Breast epithelium (tissue), 4 donors: ENCODE measurements at places on chromosomes 1 and 21. TPM values are rescaled to one million over a fixed set of nuclear protein-coding genes. Genes with fewer than 3 reads are reported as not detected.

DNA sequence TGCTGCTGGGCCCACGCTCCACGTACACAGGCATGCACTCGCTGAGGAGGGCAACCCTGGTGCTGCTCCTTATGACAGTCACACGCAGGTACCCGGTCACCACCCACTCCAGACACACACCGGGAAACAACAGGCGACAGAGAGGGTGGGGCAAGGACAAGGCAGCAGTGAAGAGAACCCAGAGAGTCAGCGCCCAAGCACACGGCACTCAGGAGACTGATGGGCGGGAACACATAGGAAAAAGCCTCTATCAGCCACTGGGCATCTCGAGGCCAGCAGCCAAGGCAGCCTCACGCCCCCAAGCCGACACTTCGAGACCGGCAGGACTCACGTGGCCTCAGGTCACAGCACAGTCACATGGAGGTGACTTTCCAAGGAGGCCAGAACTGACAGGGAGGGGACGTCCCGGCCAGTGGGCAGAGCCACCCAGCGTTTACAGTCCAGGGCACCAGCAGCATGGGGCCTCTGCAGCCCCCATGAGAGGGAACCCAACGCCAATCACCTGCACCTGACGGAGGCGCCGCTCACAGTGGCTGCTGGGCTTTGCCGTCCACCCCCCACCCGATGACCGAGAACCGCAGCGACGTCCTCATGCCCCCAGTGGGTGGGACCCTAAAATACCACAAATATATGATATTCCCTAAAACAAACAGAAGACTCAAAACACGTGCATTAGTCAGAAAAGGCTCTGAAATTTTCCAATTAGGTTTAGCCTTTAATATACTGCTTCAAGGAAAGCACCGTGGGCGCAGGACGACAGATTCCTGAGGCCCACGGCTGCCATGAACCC is 19.7 kb downstream of the PTTG1IP start:
- no peak overlapping the region for H3K27ac ChIP-seq
- no peak for DNase-seq
- no peaks in the 10 kb centered on the region for H3K27me3 ChIP-seq

- peak within 1 kb of the TSS; percentile 72 for H3K4me3 ChIP-seq
- no peaks in the 10 kb centered on the region for H3K4me1 ChIP-seq
- no peak within 1 kb of the TSS for H3K27ac ChIP-seq
- DNase-seq, result peak; percentile 59
Observed at GRCh38 chr1:15584489-15585363, at the start of gene AGMAT. Gene AGMAT (minus strand): TSS chr1:15585051. CDS start chr1:15584967, 84 bp downstream.

- no peak overlapping the region for H3K27ac ChIP-seq
- H3K36me3 ChIP-seq, result no peaks in the 10 kb centered on the region
- H3K4me3 ChIP-seq, result no peak overlapping the region
- no peaks in the 10 kb centered on the region for H3K27me3 ChIP-seq
- H3K4me1 ChIP-seq, result no peaks in the 10 kb centered on the region
Observed at GRCh38 chr1:213264531-213264930, 213.5 kb downstream of the RPS6KC1 start.

DNA sequence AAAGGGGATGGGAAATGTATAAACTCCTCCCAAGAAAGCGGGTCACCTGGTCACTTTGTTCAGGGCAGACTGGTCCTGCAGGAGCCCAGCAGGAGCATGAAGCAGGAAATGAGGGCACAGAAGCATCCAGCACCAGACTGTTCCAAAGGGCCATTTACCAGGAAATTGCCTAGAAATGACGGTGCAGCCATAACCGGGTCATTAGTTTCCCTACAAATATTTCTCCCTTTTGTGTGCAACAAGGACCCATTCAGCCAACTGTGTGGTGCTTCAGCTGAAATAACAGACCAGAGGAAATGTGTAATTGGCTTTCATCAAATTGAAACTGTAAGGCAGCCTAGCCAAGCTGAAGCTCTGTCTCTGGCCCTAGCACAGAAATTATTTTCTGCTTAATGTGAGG is 7.6 kb upstream of the CTTNBP2NL start:
- peak overlapping the region; percentile 78 for H3K27ac ChIP-seq
- H3K4me3 ChIP-seq, result no peak overlapping the region
- H3K27me3 ChIP-seq, result no peaks in the 10 kb centered on the region
- H3K36me3 ChIP-seq, result no peaks in the 10 kb centered on the region
- peaks cover 4% of the 10 kb centered on the region for H3K4me1 ChIP-seq
- no peak for DNase-seq

GRCh38 chr21:28489162-28489561 is 503.5 kb downstream of the LTN1 start:
- no peak for DNase-seq
- no peaks in the 10 kb centered on the region for H3K27me3 ChIP-seq
- no peaks in the 10 kb centered on the region for H3K36me3 ChIP-seq
- no peak overlapping the region for H3K4me3 ChIP-seq

GRCh38 chr1:193412748-193413147 is 226.3 kb upstream of the B3GALT2 start:
- H3K27ac ChIP-seq, result no peak overlapping the region
- no peak for DNase-seq
- H3K4me3 ChIP-seq, result no peak overlapping the region

GRCh38 chr1:36912365-36912865 is 121.9 kb downstream of the GRIK3 start:
- H3K27me3 ChIP-seq, result no peaks in the 10 kb centered on the region
- no peaks in the 10 kb centered on the region for H3K4me1 ChIP-seq
- no peak for DNase-seq
- H3K36me3 ChIP-seq, result no peaks in the 10 kb centered on the region

DNA sequence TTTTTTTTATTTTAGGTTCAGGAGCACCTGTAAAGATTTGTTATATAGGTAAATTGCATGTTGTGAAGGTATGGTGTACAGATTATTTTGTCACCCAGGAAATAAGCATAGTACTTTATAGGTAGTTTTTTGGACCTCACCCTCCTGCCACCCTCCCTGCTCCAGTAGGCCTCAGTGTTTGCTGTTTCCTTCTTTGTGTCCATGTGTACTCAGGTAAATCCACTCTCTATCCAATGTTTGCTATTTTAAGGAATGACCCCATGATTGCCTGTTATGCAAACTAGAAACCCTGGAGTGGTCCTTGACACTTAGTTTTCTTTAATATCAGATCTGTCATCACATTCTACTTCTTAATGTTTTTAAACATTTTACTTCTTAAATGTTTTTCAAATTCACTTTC is 33.9 kb downstream of the LHX9 start:
- DNase-seq, result no peak
- H3K27ac ChIP-seq, result no peak overlapping the region
- no peaks in the 10 kb centered on the region for H3K36me3 ChIP-seq
- H3K4me3 ChIP-seq, result no peak overlapping the region
- H3K4me1 ChIP-seq, result no peaks in the 10 kb centered on the region
- H3K27me3 ChIP-seq, result no peaks in the 10 kb centered on the region

DNA sequence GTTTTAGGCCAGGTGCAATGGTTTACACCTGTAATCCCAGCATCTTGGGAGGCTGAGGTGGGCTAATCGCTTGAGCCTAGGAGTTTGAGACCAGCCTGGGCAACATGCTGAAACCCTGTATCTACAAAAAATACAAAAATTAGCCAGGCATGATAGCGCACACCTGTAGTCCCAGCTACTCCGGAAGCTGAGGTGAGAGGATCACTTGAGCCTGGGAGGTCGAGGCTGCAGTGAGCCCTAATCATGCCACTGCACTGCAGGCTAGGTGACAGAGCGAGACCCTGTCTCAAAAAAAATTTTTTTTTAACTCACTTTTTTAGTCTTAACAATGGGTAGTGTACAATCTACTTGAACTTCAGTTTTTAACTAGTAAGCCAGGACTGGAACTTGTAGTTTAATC is 137.5 kb downstream of the HS2ST1 start:
- H3K27ac ChIP-seq, result no peak overlapping the region
- H3K36me3 ChIP-seq, result no peaks in the 10 kb centered on the region
- H3K4me3 ChIP-seq, result no peak overlapping the region
- no peak for DNase-seq
- H3K27me3 ChIP-seq, result no peaks in the 10 kb centered on the region

GRCh38 chr1:154404511-154404931 is 622 bp upstream of the IL6R start:
- peaks cover 23% of the 10 kb centered on the region for H3K4me1 ChIP-seq
- no peaks in the 10 kb centered on the region for H3K36me3 ChIP-seq
- H3K27me3 ChIP-seq, result no peaks in the 10 kb centered on the region
- DNase-seq, result no peak
- peak overlapping the region; percentile 99 for H3K27ac ChIP-seq
- H3K4me3 ChIP-seq, result peak overlapping the region; percentile 79

GRCh38 chr1:243850202-243850451 is at the start of gene AKT3:
Gene AKT3 (minus strand): TSS chr1:243850243. CDS start chr1:243843170, 7,073 bp downstream.
- no peaks in the 10 kb centered on the region for H3K36me3 ChIP-seq
- peak; percentile 74 for DNase-seq
- peak within 1 kb of the TSS; percentile 98 for H3K27ac ChIP-seq

DNA sequence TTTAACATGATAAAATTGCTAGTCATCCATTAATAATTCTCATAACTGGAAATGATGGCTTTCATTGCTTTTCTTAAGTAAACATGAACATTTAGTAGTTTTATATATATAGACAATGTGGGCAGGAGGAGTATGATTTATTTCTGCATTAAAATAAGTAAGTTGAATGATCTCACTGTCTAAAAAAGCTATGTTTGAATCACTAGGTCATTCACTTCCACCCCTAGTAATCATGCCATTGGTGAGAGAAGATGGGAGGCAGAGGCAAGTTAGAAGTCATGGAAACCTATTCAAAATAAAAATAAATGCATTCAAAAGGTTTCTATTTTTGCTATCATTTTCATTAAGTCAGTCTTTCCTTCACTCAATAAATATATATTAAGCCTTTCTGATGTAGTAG is 226.4 kb downstream of the DUSP10 start:
- no peaks in the 10 kb centered on the region for H3K4me1 ChIP-seq
- H3K27me3 ChIP-seq, result no peaks in the 10 kb centered on the region
- no peak overlapping the region for H3K4me3 ChIP-seq
- no peaks in the 10 kb centered on the region for H3K36me3 ChIP-seq

GRCh38 chr1:183968386-183968785 is 69.1 kb downstream of the COLGALT2 start:
- no peaks in the 10 kb centered on the region for H3K4me1 ChIP-seq
- H3K4me3 ChIP-seq, result no peak overlapping the region
- H3K27ac ChIP-seq, result no peak overlapping the region
- no peak for DNase-seq
- no peaks in the 10 kb centered on the region for H3K36me3 ChIP-seq
- H3K27me3 ChIP-seq, result no peaks in the 10 kb centered on the region

DNA sequence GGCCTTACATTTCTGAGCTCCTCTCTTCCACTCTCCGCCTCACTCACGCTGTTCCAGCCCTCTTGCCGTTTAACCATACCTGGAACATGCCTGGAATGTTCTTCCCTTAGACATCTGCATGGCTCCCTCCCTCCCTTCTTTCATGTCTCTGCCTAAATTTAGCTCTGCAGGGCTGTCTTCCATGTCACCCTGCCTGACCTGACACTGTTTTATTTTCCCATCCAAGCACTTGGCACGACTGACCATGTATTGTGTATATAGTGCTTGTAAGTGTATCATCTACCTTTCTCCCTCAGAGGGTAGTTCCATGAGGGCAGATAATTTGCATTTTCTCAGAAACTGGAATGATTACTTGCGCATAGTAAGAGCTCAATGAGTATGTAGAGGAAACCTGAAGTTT is 47.3 kb downstream of the ST6GALNAC3 start:
- no peak for DNase-seq
- no peaks in the 10 kb centered on the region for H3K4me1 ChIP-seq
- no peak overlapping the region for H3K4me3 ChIP-seq
- H3K36me3 ChIP-seq, result no peaks in the 10 kb centered on the region
- H3K27me3 ChIP-seq, result no peaks in the 10 kb centered on the region

- H3K4me3 ChIP-seq, result no peak overlapping the region
- peaks cover 17% of the 10 kb centered on the region for H3K27me3 ChIP-seq
- DNase-seq, result no peak
- H3K36me3 ChIP-seq, result no peaks in the 10 kb centered on the region
- H3K27ac ChIP-seq, result peak overlapping the region; percentile 37
Observed at GRCh38 chr1:18463063-18463462, 17.7 kb upstream of the KLHDC7A start.

- no peak overlapping the region for H3K4me3 ChIP-seq
- no peak overlapping the region for H3K27ac ChIP-seq
- H3K27me3 ChIP-seq, result no peaks in the 10 kb centered on the region
- DNase-seq, result no peak
- H3K36me3 ChIP-seq, result no peaks in the 10 kb centered on the region
- no peaks in the 10 kb centered on the region for H3K4me1 ChIP-seq
Observed at GRCh38 chr1:165795894-165796293, 27.2 kb upstream of the TMCO1 start.

DNA sequence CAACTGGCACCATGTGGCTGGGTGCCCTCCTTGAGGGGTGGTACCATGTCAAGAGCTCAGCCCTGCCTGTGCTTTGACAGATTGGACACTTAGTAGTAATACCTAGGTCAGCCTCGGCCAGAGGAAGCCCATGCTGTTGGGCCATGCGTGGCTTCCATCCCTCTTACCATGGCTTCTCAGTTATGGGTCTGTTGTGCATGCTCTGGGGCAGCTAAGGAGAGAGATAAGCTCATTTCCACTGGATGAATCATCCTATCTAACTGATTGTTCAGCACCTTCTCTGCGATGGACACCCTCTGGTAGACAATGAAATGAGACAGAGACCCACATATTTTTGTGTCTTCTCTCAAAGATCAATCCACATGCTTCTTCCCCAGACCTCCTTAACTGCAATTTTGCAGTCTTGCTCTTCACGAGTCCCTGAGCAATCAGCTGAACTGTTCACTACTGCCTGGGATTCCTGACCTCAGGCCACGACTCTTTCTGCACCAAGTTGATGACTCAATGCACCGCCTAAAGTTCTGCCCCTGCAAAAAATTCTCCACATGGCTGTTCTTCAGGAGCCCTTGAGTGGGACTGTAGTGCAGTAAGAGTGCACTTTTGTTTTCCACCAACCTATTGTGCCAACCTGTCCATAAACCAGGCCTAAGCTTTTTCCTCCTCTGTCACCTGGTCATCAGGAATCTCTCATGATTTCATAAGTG is 6.9 kb upstream of the TRIM62 start:
- no peaks in the 10 kb centered on the region for H3K27me3 ChIP-seq
- H3K4me3 ChIP-seq, result no peak overlapping the region
- no peak overlapping the region for H3K27ac ChIP-seq
- DNase-seq, result no peak

DNA sequence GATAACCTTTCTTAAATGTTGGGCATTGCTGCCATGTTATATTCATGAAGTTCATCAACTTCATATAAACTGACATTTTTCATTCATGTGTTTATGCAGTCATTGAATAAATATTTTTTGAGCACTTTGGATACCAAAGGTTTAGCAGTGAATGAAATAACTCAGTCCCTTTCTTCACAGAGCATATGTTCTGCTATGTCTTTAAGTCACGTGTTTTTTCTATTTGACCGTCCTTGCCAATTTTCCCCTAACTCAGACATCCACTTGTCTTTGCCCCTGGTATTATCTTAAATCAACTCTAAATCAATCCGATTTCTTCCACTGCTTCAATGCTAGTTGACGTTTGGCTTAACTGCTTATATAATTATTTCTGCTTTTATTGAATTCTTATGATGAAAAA is 16.6 kb downstream of the ADARB1 start:
- H3K4me1 ChIP-seq, result no peaks in the 10 kb centered on the region
- DNase-seq, result no peak
- H3K27ac ChIP-seq, result no peak overlapping the region
- H3K36me3 ChIP-seq, result no peaks in the 10 kb centered on the region
- no peaks in the 10 kb centered on the region for H3K27me3 ChIP-seq

Gene A3GALT2
- total RNA-seq, result not detected

Gene CLIC6
- total RNA-seq, result 10.0 TPM

Gene OR2T11
- not detected for total RNA-seq

Gene FALEC
- total RNA-seq, result not detected

Gene SPATA21
- not detected for total RNA-seq

Gene CNKSR1
- total RNA-seq, result 2.2 TPM

Gene OLIG2
- total RNA-seq, result not detected

Gene KLF18
- not detected for total RNA-seq
